ENCODE measurements at places on chromosomes 12 and 14.

GRCh38 chr12:51631591-51631990, 40.6 kb downstream of the SCN8A start:
- DNase-seq: no peak

DNA sequence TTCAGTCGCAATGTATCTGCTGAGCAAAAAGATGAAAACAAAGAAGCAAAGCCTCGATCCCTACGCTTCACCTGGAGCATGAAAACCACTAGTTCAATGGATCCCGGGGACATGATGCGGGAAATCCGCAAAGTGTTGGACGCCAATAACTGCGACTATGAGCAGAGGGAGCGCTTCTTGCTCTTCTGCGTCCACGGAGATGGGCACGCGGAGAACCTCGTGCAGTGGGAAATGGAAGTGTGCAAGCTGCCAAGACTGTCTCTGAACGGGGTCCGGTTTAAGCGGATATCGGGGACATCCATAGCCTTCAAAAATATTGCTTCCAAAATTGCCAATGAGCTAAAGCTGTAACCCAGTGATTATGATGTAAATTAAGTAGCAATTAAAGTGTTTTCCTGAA, 19.8 kb downstream of the CKB start:
- DNase-seq: no peak

- DNase-seq: no peak
These were observed 63.5 kb downstream of the PELI2 start for GRCh38 chr14:56181681-56182085.

- DNase-seq: no peak
These were observed 24.0 kb downstream of the MAP1LC3B2 start for GRCh38 chr12:116583129-116583694.

- no peak for DNase-seq
These were observed 228.3 kb downstream of the RAD51B start for GRCh38 chr14:68047906-68048305.

- DNase-seq: no peak
These were observed 138.9 kb downstream of the PLXNC1 start for GRCh38 chr12:94287245-94287628.

DNA sequence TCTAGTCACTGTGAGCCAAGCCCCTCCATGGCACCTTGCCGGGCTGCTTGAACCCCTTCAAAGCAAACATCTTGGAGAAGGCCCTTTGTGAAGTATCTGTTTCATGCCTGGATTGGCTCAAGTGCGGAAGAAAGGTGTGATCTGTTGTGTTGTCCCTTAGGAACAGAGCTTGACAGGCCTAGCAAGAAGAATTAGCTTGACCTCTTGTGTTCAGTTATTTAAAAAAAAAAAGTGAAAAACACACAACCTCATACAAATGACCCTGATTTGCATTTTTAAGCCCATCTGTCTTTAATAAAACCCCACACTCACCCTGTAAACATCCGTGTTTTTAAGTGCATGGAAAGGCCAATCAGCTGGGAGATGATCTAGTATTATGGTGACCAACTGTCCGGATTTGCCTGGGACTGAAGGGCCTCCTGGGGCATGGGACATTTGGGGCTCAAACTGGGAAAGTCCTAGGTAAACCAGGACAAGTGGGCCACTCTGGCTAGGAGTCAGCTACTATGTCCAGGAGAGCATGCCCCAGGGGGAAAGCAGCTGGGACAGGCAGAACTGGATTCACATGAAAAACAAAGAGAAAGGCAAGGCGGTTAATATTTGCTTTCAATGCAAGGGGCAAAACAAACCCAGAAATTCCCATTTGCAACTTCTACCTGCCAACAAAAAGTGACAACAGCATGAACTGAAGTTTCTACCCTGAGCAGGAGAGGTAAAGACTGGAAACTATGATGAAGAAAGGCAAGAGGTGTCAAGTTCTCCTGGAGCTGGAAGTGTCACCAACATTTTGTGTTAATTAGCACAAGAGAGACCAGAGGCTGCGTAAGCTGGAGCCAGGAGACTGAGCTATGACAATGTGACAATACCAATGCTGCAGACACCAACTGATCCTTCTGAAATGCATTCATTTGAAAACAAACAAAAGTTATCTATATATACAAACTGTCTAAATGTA, 78.6 kb downstream of the CLMN start:
- no peak for DNase-seq

DNA sequence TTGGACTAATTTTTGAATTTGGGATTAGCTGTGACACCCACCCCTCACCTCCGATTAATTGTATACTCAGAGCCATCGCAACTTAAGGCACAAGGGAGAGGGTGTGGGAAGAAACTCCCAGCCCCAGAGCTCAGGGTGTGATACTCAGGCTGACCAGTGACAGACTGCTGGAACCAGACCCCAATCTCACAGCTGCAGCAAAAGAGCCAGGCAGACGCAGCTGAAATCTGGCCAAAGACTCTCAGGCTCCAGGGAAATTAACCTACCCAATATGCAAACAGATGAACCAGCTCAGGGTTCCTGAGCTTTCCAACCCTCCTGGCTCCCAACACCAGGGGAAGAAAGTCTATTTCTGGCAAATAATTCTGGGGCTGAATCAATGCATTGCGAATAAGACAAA, 30.5 kb downstream of the ANAPC7 start:
- no peak for DNase-seq

- DNase-seq: peak; percentile 35
These were observed 101.2 kb upstream of the SLC38A2 start for GRCh38 chr12:46473634-46474329.

GRCh38 chr12:18382236-18382885, 121.0 kb downstream of the PIK3C2G start:
- DNase-seq: no peak

DNA sequence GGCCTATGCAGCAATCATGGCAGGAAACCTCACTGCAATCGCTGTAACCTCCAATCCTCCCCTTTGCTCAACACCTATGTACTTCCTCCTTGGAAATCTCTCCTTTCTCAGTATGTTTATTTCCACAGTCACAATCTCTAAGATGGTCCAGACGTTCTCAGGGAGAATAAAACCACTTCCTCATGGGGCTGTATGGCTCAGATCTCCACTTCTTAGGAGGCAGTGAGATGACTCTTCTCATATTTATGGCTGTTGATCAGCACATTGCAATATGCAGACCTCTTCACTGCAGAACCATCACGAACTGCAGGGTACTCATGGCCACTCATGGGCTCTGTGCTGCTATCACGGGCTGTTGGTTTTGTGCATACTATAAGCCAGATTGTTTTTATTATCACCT, 17.1 kb upstream of the OR4K17 start:
- DNase-seq: no peak

DNA sequence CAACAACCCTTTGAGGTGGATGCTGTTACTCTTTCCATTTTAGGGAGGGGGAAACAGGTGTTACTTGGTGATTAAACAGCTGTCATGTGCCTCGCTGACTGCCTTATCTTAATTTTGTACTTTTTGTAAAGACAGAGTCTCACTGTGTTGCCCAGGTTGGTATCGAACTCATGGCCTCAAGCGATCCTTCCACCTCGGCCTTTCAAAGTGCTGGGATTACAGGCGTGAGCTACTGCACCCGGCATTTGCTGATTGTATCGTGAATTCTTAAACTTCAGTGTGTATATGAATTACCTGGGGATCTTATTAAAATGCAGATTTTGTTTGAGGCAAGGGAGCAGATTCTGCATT, 659 bp downstream of the PSMD9 start:
- DNase-seq: no peak

- DNase-seq: no peak
These were observed 13.7 kb downstream of the TCTN1 start for GRCh38 chr12:110627500-110628195.

- DNase-seq: no peak
These were observed 216.8 kb downstream of the ZFP36L1 start for GRCh38 chr14:68576031-68576430.

DNA sequence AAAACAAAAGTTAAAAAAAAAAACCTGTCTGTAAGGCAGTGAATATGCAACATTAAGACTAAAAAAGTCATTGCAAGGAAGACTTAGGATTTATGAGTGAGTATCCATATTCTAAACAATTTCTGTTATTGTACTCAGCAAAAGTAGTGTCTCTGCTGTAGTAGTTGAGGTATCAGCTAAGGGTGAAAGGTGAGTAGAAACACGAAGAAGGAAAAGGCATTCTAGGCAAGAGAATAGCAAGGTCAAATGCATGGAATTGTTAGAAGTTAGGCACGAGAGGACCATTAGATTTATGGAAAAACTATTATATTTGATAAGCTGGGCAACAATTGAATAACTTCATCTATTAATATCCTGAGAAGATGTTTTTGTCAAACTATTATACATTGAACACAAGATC, 1.8 kb downstream of the EID3 start:
- DNase-seq: no peak

DNA sequence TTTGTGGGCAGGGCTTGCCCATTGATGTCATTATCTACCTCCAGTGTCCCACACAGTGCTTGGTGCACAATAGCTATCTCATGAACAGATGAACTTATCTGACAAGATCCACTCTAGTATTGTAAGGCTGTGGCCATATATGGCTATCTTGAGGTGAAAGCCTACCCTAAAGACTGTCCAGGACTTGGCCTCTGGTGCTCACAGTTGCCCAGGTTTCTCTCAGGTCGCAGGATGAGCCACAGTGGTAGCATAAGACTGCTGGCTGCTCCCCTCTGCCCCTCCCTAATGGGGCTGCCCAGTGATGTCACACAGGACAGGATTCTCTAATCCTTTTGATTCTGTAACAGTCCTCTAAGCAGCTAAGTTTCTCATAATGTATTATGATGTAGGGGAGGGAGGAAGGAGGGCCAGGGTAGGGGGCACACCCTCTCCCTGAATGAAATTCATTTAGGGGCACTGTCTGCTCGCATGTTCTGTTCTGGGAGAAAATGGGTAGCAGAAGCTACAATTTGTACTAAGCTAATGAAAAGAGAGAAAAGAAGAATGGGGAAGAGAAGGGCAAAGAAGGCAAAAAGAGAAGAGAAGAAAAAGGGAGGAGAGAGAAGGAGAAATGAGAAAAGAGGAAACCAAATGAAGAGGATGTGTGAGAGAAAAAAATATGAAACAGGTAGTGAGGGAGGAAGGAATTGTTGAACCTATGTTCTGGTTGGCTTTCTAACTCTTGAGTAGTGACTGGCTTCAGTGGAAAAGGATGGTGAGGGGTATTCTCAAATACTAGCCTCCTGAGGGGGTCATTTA, 3.4 kb upstream of the PPM1A start:
- DNase-seq: no peak

DNA sequence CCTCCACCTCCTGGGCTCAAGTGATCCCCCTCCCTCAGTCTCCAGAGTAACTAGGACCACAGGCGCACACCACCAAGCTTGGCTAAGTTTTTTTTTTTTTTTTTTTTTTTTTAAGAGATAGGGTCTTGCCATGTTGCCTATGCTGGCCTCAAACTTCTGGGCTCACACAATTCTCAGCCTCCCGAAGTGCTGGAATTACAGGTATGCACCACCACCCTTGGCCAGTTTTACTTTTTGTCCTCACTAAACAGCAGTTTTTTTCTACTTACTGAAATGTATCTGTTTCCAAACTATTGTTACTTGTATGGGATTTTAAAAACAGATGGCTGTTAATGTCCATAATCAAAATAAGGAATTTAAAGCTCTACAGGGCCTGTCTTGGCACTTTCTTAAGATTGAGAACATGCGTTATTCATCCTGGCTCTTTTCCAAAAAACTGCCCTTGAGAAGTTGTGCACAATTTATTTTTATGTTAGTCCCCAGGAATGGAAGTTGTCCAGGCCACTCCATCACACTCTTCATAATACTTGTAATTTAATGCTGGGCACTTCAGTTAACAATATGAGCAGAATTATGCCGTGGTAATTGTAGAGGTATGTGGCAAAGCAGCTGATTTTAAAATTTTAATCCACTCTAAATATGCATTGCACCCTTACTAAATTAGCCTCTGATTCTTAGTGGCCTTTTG, 51.9 kb upstream of the REP15 start:
- no peak for DNase-seq

GRCh38 chr14:104596451-104596918, 8.1 kb downstream of the TMEM179 start:
- DNase-seq: no peak

DNA sequence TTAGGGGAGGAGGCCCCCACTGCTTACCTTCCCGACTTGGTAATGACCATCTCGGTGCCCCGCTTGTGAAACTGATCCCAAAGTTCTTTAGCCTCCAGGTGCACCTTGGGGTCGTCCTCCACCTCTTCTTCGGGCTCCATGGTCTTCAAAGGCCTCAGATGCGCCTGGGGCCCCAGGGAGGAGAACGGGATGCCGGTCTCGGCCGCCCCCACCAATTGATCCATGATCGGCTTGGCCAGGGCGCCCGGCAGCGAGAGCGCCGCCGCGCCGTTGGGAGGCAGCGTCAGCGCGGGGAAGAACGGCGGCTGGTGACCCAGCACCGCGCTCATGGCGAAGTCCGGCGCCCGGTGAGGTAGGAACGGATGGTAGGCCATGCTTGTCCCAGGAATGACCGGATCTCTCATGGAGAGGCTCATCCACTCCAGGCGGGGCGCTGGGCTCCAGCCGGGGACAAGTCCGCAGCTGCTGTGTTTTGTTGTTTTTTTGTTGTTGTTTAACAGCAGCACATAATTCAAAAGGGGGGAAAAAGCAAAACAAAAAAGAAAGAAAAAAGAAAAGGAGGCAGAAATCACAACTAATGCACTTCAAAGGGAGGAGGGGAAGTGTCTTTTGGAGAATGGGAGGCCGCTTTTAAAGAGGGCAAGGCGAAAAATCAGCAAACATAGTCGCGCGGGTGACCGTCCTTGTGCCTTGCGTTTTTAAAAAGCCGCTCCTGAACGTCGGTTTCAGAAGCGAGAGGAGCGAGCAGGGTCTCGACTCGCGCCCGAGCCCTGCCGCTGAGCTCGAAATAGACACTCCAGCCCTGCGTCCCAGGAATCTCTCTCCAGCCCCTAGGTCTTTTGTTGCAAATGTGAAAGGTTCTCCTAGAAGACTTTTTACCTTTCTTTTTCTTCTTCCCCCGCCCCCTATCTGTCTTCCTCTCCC, 928 bp downstream of the TBX3 start:
- DNase-seq: no peak

DNA sequence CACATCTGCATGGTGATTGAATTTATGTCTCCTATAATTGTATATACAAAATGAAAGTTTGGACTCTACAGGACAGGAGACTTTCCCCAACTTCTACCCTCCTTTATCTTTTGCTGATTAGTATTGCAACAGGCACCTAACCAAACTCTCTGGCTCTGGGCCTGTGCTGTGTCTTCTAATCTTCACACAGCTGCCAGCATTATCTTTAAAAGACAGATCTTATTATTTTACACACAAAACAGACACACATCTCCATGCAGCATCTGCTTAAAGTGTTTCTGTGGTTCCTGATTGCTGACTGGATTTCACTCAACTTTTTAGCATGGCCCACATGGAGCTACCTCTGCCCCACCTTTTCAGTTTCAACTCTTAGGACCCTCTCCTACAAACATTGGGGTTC, 154.9 kb upstream of the PELI2 start:
- DNase-seq: no peak

DNA sequence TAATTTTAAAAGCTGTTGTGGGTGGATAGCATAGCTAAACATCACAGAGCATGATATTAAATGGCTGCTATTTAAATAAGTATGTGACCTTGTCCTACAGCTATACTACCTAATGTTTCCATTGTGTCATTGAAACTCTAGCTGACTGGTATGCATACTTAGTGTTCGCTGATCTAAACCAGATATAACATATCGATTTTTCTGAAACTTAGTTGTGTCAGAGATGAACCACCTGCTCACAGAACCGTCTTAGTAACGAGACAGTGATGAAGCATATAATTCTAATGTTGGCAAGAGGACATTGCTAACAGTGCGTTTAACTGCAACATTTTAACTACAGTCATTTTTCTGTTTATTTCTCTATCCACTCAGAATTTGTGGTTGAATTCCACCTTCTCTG, 36.1 kb upstream of the NUAK1 start:
- no peak for DNase-seq
